ENCODE measurements at places on chromosomes 6 and 20. TPM values are rescaled to one million over a fixed set of nuclear protein-coding genes. Genes with fewer than 3 reads are reported as not detected.

MAPK13 gene
- 33.9 TPM for total RNA-seq

TPBG gene
- total RNA-seq = not detected

KHDC1L gene
- total RNA-seq = not detected

RAB32 gene
- 0.35 TPM for total RNA-seq

ADGRF5 gene
- total RNA-seq = not detected

RARS2 gene
- 22.7 TPM for total RNA-seq

HLA-DRA gene
- 313 TPM for total RNA-seq

MRPL18 gene
- total RNA-seq = 87.0 TPM

HRH3 gene
- total RNA-seq = not detected

IRF4 gene
- total RNA-seq = 184 TPM

PPP1R3G gene
- not detected for total RNA-seq

CEBPB gene
- total RNA-seq = 34.6 TPM

ZKSCAN3 gene
- total RNA-seq = 4.1 TPM

ZGPAT gene
- total RNA-seq = 38.8 TPM

ACSS1 gene
- 44.4 TPM for total RNA-seq

KDM1B gene
- 10.4 TPM for total RNA-seq

ERVFRD-1 gene
- total RNA-seq = not detected

PNLDC1 gene
- total RNA-seq = 1.4 TPM

ZNF165 gene
- 0.61 TPM for total RNA-seq

NT5E gene
- 17.3 TPM for total RNA-seq

APOBEC2 gene
- not detected for total RNA-seq

EPPIN gene
- total RNA-seq = not detected

ARFGAP1 gene
- total RNA-seq = 90.2 TPM

MUCL3 gene
- not detected for total RNA-seq
